ENCODE measurements at places on chromosomes 6 and 20.

DNA sequence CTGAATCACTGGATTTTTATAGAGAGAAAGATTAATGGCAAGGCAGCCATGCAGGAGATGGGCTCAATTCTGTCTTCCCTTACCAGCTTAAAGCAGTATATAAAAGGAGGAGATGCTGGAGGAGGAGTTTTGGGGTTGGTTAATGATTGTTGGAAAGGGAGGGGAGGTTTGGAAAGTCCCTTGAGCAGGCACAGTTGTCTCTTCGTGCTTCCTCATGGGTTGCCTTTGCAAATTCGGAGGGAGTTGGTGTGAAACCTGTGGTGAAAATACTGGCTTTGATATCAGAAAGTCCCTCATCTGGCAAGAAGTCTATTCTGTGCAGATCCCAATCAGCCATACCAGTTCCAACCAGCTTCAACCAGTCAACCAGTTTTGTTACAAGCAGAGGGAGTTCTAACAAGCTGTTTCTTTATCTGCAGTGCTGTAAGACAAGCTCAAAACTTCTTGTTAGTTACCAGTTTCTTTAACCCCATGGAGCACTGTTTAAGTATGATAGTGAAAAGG, 107.0 kb downstream of the HIVEP1 start:
- no peak for DNase-seq

DNA sequence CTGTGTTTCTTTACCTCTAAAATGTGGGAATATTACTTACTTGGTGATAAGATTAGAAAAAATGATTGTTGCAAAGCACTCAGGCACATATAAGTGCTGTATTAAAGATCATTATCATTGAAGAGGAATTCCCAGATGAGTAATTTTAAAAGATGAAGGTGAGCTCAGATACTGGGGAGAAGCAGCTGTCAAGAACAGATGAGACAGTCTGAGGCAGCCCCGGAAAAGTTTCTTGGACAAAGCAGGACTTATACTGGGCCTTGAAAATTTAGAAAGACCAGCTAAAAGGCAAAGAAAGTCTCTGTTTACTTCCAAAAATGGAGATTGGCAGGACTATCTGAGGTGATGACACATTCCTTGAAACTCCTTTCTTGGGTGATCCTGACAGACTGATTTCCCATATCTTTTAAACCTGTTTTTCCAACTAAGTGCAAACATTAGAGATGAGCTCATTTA, 93.8 kb upstream of the MARCKS start:
- no peak for DNase-seq

DNA sequence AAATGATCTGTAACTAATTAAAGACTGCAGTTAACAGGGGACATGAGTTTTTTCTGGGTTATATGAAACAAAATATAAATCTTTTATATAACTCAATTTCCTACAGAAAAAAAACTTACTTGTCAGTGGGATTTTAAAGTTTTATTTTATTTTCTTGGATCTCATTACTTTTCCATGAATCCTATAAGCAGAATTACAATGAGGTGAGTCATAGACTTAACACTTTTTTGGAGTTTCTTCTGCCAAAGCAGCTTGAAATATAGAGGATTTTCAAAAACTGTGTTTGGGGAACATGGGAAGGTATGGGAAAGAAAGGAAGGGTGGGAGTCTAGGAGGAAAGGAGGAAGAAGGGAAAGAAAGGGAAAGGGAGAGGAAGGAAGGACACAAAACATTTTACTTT, 130.7 kb downstream of the AIG1 start:
- DNase-seq: no peak

GRCh38 chr6:170165471-170166117, 125.3 kb downstream of the DLL1 start:
- no peak for DNase-seq

DNA sequence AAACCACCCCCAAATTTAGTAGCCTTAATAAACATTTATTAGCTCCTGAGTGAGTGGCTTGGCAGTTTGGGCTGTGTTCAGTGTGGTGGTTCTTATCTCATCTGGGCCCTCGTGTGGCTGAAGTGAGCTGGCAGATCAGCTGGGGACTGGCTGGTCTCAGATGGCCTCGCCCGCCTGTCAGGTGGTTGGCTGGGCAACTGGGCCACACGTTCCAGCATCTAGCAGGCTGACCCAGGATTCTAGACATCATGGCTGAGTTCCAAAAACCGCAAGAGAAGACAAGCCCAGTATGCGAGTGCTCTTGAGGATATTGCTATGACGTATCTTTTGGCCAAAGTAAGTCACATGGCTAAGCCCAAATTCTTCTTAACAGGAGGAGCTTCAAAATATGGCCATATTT, 28.9 kb downstream of the EIF2S2 start:
- peak; percentile 6 for DNase-seq
